ENCODE measurements at places on chromosomes 4 and X. TPM values are rescaled to one million over a fixed set of nuclear protein-coding genes. Genes with fewer than 3 reads are reported as not detected.

Gene NR0B1
- not detected for total RNA-seq

Gene XAGE2
- total RNA-seq: not detected

Gene TMEM192
- total RNA-seq: 3.6 TPM

Gene ZNF732
- total RNA-seq: 0.14 TPM

Gene ABLIM2
- 0.14 TPM for total RNA-seq

Gene BEX2
- total RNA-seq: 1.3 TPM

Gene NPNT
- total RNA-seq: 0.09 TPM

Gene CLTRN
- total RNA-seq: 0.28 TPM

Gene FAM47E
- total RNA-seq: 1.4 TPM

Gene CT83
- total RNA-seq: not detected

Gene TBC1D19
- 45.3 TPM for total RNA-seq

Gene TRIML2
- 0.14 TPM for total RNA-seq

Gene NSG1
- 19.9 TPM for total RNA-seq

All from smooth muscle cell of bladder (primary cell).